ENCODE measurements at places on chromosomes 3 and 15. TPM values are rescaled to one million over a fixed set of nuclear protein-coding genes. Genes with fewer than 3 reads are reported as not detected.

SERPINI2 gene
- not detected for total RNA-seq

DNA sequence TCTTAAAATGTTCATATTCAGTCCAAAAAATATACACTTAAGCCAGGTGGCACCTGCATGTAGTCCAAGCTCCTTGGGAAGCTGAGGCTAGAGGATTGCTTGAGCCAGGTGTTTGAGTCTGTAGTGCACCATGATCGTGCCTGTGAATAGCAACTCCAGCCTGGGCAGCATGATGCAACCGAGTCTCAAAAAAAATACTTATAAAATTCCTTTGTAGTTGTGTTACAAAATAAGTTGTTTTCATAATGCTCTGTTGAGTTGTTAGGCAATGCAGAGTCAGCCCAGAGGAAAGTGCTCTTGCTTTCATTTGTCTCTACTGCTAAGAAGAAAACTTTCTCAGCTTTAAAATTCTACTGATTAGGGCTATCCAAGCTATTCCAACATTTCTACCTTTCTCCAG lies 442.8 kb upstream of the ARRDC4 start:
- DNase-seq, result no peak

DNA sequence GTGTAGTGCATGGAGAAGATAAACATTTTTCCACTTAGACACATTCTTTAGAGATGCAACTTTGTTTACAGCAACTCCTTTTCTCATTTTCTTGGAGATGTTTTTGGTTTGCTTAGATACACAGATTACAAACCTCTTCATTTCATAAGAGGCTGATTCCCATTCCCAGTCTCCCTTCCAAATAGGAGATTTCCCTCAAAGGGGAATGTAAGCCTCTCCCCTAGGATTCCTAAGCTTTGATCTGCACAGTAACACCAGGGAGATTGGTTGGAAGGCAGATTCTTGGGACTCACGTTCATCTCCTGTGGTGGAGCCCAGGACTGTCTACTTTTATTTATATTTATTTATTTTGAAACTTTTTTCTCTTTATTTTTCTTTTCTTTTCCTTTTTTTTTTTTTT lies 63.2 kb downstream of the MCTP2 start:
- DNase-seq, result no peak

DNA sequence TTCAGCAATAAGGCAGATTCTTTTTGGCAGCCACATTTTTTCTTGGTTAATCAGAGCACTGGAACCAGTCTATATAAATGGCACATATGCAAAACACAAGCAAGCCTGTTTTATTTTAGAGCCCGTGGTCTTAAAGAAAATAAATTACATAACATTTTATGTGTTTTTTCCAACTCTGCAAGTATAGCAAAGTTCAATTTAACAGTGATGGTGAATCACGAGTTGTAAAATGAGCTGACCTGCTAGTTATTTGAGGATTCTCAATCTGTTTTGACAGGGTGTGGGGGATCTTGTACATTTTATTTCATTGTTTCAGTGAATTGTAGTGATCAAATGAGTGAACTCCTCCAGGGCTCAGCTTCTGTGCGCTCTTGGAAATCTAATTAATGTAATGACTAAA lies 2.7 kb downstream of the ARHGEF26 start:
- DNase-seq, result no peak

GRCh38 chr3:160661660-160662059 lies 15.3 kb upstream of the ARL14 start:
- no peak for DNase-seq

WNT7A gene
- total RNA-seq, result not detected

GRCh38 chr3:52245322-52246263 lies at the start of gene PPM1M:
TSS of gene PPM1M (plus strand) at chr3:52245759. CDS start at chr3:52245825, 66 bp downstream.
- DNase-seq, result peak; percentile 80

SNTN gene
- total RNA-seq, result not detected

DNA sequence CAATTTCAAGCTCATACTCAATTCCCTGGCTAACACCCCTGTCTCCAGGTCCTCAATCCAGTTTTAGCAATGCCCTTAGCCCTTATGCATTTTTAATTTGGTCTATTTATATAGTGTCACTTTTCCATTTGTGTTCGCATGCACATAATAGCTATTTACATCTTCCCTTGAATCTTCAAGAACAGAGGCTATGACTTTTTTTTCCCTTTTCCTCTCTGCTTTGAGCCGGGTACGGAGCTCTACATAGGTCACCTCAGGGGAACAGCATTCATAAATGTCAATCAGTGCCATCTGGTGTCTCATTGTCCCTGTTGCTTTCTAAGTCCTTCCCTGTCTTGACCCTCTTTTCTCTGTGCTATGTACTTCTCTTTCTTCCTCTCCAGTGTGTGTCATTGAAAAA lies 26.5 kb upstream of the ACTC1 start:
- DNase-seq, result no peak

- DNase-seq, result peak; percentile 81
These were observed 57.0 kb downstream of the IQSEC1 start for GRCh38 chr3:13016083-13016720.

DNA sequence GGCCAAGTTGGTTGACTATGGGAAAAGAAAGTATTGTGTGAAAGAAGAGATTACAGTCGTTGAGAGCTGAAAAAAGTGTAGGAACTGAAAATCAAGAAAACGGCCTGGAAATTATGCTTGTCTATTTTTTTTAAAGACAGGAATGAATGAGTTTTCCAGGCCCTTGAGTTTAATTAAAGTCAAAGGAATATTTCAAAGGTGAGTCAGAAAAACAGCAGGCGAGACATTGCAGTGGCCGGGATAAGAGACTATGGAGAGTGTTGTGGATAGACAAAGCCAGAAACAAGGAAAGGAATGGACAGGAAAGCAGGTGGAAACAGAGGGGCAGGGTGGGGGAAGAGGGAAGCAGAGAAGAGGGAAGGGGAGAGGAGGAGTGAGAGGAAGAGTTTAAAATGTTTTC lies 275.1 kb upstream of the LRTM1 start:
- no peak for DNase-seq

- DNase-seq, result no peak
These were observed 64.8 kb upstream of the LMCD1 start for GRCh38 chr3:8436661-8437287.

GRCh38 chr3:124887177-124887931 lies at the start of gene ITGB5:
TSS of gene ITGB5 (minus strand) at chr3:124887365. CDS start at chr3:124887000, 365 bp downstream.
- DNase-seq, result peak; percentile 93

IL17RD gene
- total RNA-seq, result 16.8 TPM

DNA sequence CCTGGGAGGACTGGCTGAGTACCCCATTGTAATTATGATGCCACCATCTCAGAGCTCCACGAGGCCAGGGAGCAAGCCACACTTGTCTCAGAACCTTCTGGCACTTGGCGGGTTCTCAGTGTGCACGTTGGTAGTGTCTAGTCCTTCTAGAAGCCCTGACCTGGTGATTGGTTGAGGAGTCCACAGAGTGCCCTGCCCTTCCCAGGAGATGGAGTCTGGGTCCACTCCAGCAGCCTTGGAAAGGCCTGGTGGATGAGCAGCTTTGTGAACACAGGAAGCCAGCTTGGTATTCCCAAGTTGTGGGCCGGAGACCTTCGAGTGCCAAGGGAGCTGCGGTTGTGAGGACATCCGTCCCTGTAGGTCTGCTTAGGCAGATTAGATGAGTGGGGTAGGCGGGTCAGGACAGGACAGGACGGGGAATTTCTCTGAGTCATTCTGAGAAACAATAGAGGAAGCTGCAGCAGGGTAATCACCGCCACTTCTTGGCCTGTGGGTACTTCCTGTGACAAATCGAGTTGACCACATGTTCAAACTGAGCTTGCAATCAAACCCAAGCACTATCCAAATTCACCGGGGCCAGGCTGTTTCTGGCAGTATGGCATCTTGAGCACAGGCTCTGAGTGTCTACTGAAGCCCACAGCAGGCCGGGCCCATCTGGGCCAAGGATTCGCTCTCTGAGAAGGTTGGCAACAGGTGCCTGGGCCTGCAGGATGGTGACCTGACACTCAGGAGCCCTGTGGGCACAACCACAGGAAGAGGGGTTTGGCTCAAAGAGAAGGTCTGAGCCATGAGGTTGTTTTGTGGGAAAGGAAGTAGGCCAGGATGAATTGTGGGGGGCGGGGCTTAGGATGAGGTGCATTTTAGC lies 71.5 kb upstream of the PLXNA1 start:
- no peak for DNase-seq

Measured in sigmoid colon (tissue), 7 donors.